NB4 (cell line): ENCODE measurements at places on chromosomes 3 and 15.

- peak; percentile 11 for DNase-seq
Observed at GRCh38 chr3:53668872-53669271, 174.5 kb downstream of the CACNA1D start.

- no peak for DNase-seq
Observed at GRCh38 chr15:78804391-78804792, 6.9 kb downstream of the ADAMTS7 start.

DNA sequence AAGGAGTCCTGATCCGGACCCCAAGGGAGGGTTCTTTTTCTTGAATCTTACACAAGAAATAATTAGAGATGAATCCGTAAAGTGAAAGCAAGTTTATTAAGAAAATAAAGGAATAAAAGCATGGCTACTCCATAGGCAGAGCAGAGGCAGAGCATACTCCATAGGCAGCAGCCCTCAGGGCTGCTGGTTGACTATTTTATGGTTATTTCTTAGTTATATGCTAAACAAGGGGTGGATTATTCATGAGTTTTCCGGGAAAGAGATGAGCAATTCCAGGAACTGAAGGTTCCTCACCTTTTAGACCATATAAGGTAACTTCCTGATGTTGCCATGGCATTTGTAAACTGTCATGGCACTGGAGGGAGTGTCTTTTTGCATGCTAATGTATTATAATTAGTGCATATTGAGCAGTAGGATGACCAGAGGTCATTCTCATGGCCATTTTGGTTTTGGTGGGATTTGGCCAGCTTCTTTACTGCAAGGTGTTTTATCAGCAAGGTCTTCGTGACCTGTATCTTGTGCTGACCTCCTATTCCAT is 42.2 kb downstream of the C3orf38 start:
- DNase-seq = no peak

DNA sequence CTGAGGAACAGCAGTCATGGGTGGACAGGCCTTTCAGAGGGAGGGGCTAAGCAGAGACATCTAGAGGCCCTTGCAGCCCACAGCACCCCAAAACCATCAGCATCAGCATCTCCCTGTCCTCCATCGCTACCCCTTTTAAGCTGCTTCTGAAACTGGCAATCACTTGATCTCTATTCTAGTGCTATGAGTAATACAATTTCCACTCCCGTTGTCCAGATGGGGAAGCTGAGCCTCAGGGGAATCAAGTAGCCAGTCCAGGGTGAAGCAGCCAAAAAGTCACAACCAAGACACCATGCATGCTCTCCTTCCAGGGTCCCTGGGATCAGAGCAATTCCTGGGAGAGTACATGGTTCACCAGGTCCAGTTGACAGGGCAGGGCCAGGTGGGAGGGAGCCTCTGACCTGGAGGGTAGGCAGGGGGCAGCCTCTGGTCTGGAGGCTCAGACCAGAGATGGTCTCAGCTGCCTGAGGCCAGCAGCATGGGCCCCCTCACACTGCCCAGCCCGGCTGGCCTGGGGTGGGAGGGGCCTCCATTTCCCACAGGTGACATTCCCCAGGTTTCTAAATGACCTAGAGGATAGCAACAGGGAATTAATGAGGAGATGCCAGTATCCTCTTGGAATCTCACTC is 30.0 kb downstream of the KLHL25 start:
- no peak for DNase-seq

GRCh38 chr3:186506857-186507256 is 37.3 kb downstream of the CRYGS start:
- peak; percentile 64 for DNase-seq

GRCh38 chr15:52233405-52233804 is 42.2 kb upstream of the GNB5 start:
- DNase-seq = peak; percentile 53

GRCh38 chr15:93049233-93049632 is 39.8 kb downstream of the RGMA start:
- no peak for DNase-seq

DNA sequence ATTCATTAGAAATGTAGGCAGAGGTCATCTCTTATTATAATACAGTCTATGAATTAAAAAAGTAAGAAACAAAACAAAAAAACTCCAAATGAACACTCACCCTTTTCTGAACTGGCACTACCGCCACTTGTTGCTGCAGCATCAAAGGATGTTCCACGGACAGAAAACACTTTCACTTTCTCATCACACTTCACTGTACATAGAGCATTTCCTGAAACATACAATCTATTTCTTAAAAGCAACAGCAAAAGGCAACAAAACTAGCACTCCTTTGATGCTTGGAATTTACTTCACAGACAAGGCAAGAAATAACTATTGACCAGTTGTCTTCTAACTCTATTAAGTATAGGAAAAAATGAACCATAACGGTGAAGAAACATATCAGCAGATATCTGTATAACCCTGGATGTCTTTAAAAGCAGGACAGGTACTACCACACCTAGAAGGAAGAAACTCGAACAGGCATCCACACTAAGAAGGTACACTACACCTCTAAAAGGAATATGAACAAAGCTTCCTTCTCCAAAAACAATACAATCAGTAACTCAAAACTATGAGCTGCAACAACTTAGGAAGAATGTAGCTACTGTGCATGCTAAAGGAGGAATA is 24.9 kb downstream of the ETFA start:
- DNase-seq = no peak

GRCh38 chr15:35775471-35775870 is 229.5 kb upstream of the DPH6 start:
- no peak for DNase-seq

- DNase-seq = no peak
Observed at GRCh38 chr3:99373088-99373845, 265.1 kb upstream of the COL8A1 start.

DNA sequence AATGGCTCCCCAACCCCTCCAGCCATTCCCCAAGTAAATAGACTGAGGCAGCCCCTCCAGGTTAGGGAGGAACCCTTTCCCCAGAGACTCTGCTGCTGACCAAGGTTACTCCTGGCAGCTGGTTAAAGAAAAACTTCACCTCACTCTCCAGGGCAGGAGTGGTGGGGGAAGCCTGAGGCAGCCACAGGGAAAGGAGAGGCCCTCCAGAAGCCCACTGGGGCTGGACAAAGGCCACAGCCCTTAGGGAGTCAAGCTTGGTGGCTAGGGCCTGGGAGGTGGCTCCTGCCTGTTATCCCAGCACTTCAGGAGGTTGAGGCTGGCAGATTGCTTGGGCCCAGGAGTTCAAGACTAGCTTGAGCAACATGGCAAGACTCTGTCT is 923 bp downstream of the ACY1 start:
- no peak for DNase-seq

- DNase-seq = no peak
Observed at GRCh38 chr3:105729667-105730066, 139.1 kb downstream of the CBLB start.

DNA sequence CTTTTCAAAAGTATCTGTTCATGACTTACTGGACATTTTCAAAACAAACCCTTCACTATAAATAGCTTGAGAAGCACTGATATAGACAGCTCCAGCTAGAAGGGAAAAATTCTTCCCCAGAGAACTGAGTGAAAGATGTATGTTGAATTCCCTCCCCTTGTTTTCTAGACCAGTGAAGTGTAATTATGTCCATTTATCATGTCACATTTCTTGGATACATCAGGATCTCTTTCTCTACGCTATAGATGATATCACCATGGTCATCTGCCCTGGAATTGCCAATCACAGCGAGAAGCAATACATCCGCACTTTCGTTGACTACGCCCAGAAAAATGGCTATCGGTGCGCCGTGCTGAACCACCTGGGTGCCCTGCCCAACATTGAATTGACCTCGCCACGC is 66.3 kb downstream of the RLBP1 start:
- no peak for DNase-seq

GRCh38 chr3:138850151-138850550 is 15.4 kb upstream of the PIK3CB start:
- peak; percentile 18 for DNase-seq

DNA sequence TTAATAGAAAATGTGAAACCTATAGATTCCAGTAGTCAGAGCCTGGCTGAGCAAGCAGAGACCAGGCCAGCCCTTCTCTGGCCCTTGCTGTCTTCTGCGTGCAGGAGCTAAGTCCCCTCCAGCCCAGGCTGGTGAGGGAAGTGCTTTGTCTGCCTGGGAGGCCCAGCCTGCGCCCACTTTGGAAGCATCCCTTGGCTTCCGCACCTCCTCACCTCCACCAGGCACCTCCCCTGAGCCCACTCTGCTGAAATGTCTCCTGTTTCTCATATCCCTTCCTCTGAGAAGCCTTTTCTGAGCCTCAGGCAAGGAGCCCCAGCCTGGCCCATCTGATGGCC is 45.3 kb downstream of the ALDH1L1 start:
- no peak for DNase-seq

DNA sequence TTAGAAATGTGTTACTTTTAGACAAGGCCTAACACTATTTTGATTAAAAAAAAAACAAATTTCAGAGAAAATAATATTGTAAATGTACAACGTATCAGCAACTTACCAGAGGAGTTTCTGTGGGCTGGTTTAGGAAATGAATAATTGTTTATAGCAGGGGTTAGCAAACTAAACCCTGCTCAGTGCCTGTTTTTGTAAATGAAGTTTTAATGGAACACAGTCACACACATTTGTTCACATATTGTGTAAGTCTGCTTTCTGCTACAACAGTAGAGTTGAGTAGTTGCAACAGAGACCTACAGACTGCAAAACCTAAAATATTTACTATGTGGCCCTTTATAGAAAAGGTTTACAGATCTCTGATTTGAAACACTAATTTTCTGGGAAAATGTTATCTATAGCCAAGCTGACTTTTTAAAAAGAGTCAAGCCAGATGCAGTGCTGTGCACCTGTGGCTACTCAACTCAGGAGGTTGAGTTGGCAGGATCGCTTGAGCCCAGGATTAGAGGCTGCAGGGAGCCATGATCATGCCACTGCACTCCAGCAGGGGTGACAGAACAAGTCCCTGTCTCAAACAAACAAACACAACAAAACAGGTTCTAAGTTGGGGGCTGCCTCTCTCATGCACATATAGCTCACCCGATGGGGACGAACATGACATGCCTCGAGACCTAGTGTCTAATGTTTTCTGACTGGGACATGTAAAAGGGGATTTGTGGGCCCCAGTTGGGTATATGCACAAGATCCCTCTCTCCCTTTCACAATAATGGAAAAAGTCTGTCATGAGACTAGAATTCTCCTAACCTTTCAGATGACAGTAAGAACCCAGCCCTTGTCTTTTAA is 182.5 kb downstream of the TNIK start:
- peak; percentile 32 for DNase-seq

- DNase-seq = peak; percentile 71
Observed at GRCh38 chr15:31302778-31303725, 23.6 kb upstream of the KLF13 start.

DNA sequence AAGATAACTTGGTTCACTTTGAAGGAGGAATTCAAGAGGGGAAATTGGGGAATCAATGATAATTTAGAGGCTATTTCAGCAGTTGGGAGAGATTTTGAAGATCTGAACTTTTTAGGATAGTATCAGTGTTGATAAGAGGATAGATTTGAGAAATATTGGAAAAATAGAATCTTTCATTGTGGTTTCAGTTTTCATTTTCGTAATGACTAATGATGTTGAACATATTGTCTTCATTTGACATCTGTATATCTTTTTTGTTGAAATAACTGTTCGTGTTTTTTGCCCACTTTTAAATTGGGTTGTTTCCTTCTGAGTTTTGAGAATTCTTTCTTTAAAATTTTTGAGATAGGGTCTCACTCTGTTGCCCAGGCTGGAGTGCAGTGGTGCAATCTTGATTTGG is 21.1 kb downstream of the ECT2 start:
- DNase-seq = no peak

- DNase-seq = peak; percentile 45
Observed at GRCh38 chr15:64426845-64427465, 33.4 kb upstream of the ZNF609 start.

DNA sequence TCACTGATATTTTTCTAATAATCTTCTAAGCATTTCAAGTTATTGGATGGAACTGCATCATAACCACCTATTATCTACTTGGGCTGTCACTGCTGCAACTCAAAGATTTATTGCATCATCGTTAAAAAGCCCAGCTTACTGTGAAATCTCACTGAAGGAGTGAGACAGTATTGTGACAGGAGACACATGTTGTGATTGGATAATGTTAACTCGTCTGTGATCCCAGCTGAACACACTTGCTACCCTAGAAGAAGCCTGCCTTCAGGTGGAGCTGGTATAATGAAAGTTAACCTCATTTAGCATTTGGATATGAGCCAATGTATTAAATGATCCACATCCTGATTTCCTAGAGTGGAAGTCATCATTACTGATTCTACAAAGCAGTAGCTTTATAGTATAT is 138.1 kb downstream of the MAP2K5 start:
- peak; percentile 37 for DNase-seq

DNA sequence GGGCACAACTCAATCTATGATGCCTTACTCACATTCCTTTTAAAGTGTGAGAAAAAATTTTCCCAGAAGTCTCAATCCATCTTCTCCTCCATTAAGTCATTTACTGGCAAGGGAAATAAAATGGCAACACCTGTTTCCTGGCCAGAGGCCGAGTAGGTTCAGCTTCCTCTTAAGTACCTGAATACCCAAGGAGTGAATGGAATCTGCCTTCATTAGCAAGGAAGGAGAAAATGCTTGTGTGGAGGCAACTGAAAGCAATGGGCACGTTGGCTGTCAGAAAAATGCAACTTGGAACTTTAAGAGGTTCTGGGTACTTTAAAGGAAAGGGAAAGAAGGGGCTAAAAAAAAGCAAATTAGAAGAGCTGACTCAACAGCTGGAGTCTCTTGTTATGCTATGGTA is 423.6 kb upstream of the ARL6 start:
- no peak for DNase-seq

- no peak for DNase-seq
Observed at GRCh38 chr3:64667138-64667537, 20.7 kb downstream of the ADAMTS9 start.

DNA sequence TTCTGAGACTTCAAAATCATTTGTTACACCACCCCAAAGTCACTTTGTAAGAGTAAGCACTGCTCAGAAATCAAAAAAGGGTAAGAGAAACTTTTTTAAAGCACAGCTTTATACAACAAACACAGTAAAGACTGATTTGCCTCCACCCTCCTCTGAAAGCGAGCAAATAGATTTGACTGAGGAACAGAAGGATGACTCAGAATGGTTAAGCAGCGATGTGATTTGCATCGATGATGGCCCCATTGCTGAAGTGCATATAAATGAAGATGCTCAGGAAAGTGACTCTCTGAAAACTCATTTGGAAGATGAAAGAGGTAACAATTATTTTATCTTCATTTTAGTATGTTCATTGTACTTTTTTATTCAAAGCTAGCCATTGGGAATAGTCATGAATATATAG is 32.6 kb downstream of the BLM start:
- DNase-seq = peak; percentile 33

- no peak for DNase-seq
Observed at GRCh38 chr3:62604298-62604697, 230.9 kb upstream of the FEZF2 start.

- no peak for DNase-seq
Observed at GRCh38 chr3:6132684-6133432, 728.1 kb upstream of the GRM7 start.

DNA sequence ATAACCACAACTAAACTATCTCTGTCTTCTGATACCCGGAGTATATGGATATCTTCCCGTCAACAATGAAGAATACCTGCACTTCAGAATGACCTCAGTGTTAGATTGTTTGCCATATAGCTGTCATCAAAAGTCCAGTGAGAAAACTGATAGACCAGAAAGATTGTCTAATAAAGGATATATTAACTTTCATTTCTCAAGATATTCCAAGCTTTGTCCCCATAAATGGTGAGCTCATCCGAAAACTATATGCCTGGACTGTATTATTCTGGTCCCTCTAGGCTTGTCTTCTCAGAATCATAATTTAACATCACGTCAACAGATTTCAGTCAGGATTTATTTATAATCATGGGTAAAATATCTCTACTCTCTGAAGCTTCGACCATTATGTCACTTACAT is 100.5 kb downstream of the ATP8B4 start:
- DNase-seq = no peak

GRCh38 chr3:38382506-38383080 is 36.0 kb downstream of the XYLB start:
- DNase-seq = no peak
